ENCODE measurements at places on chromosomes 3 and 15.

- DNase-seq: no peak
Measured at GRCh38 chr15:31358957-31359701, 32.5 kb downstream of the KLF13 start.

DNA sequence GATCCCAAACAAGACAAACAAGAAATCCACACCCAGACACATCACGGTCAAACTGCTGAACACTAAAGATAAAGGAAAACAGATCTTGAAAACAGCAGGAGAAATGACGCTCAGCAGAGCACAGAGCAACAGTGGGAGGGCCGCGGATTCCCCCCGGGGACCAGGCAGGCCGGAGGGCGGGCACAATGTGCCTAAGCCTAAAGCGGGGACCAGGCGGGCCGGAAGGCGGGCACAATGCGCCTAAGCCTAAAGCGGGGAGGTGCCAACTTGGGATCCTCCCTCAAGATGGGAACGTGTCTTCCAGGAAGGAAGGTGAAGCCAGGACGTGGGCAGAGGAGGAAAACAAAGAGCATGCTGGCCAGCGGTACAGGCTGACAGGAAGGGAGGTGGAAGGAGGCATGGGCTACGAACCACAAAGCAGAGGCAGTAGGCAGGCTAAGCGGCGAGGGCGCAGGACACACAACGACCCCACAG lies 31.1 kb downstream of the CYFIP1 start:
- DNase-seq: peak; percentile 85

GRCh38 chr3:117628823-117629291 lies 919.3 kb downstream of the TUSC7 start:
- DNase-seq: peak; percentile 99

DNA sequence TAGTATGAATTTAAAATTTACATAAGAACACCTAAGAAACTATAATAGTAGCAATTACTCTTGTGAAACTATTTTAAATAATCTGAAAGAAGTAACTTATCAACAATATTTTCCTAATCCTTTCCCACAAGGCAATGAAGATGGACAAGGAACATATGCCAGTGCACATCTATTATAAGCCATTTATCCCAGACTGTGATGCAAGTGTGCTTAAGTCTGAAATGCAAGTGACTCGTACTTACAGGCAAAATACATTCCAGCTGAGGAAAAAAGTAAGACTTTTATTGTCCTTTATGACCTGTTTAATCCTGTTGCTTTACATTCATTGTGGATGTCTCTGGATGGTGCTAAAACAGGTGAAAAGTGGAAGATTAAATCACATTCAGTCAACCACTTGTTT lies 709.4 kb downstream of the ZNF385D start:
- DNase-seq: no peak

- no peak for DNase-seq
Measured at GRCh38 chr15:52186651-52187486, 4.3 kb downstream of the GNB5 start.

- no peak for DNase-seq
Measured at GRCh38 chr3:143628971-143629370, 219.3 kb downstream of the SLC9A9 start.

GRCh38 chr15:35630532-35630931 lies 84.6 kb upstream of the DPH6 start:
- no peak for DNase-seq

- DNase-seq: no peak
Measured at GRCh38 chr3:7447197-7447769, 586.4 kb downstream of the GRM7 start.

DNA sequence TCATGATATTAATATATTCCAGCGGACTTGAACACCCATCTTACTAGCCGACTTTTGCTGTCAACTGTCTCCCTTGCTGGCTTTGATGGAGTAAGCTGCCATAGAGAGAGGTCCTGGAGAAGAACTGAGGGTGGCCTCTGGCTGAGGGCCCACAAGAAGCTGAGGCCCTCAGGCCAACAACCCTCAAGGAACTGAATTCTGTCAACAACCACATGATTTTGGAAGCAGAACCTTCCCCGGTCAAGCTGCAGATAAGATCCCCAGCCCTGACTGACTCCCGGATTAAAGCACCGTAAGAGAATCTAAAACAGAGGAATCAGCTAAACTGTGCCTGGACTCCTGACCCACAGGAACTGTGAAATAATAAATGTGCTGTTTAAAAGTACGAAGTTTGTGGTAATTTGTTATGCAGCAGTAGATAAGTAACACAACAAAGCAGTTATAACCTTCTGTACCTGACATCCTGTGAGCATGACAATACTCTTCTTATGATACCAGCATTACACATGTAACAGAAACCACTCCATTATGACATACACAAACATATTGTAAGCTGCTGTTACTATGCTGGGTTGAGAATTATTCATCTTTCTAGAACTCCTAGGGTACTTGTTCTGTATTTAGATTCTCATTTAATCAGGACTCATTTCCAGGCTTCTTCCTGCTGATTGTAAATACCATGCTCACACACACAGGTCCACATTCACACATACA lies 66.2 kb downstream of the HES1 start:
- no peak for DNase-seq

DNA sequence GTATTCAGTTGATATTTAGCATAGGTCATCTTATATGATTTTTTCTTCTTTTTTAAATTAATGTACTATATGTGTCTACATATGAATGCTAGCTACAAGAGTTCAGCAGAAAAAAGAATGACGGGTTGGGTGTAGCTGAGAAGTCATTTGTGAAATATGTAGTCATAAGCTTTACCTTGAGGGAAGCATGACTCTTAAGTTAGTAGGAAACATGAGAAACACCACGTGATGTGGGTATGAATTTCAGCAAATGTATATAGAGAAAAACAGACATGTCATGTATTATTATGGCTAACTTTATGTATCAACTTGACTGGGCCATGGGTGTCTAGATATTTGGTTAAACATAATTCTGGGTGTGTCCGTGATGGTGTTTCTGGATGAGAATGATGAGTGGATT lies 125.0 kb downstream of the RAP2B start:
- DNase-seq: no peak

DNA sequence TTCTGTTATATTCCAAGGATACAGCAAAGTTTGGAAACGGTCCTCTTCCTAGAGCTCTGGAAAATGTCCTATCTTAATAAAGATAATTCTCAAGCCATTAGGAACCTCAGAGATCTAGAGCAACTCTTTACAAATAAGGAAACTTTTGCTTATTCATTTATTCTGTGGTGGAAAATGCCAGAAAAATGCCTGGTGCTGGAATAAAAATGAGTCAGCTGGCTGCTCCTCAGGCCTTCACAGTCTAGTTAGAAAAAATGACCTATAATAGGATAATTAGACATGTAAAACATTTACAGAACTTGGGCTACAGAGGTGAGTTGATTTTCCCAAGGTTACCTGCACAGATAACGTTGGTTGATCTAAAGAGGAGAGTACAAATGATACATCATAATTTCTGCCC lies 372.5 kb downstream of the NLGN1 start:
- no peak for DNase-seq

DNA sequence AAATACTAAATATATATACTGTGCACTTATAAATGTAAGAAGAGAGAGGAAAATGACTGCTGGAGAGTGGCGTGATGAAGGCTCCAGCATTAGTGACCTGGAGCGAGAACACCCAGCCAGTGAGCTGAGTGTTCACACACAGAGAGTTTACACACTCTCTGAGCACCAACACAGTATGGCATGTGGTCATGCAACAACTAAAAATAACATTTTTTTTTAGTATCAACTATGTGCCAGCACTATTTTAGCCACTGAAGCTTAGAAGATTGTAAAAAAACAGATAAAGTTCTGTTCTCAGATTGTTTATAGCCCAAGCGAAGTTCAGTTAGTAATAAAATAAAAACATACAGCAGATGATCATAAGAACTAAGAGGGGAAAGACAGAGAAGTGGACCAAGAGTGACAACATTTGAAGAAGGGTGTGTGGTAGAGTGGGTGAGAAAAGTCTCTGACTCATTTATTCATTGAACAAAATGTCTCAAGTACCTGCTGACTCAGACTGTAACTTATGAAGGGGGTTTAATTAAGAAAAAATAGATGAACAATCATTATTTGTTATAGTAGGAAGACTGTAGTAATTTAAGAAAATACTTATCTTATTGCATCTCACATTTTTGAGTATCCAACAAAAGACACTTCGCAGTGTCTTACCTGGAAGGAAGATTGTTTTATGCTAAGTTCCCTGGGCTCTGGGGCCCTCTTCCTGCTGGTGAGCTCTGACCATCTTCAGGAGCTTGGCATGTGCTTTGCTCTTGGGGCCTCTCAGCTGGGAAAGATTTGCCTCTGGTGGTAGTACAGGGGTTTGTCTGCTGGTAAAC lies 43.8 kb downstream of the GAP43 start:
- no peak for DNase-seq

DNA sequence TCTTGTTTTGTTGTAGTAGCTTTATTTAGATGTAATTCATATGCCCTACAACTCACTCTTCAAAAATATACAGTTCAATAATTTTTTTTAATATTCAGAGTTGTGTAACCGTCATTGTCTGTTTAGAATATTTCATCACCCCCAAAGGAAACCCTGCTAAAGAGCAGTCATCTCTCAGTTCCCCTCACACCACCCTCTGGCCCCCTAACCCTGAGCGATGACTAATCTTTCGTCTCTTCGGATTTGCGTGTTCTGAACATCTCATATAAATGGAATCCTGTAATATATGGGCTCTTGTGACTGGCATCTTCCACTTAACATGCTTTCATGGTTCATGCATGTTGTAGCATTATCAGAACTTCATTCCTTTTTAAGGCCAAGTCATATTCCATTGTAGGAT lies 183.8 kb downstream of the ATG7 start:
- no peak for DNase-seq

GRCh38 chr15:90645873-90646575 lies 71.1 kb upstream of the BLM start:
- DNase-seq: no peak

- no peak for DNase-seq
Measured at GRCh38 chr3:100333970-100334487, 528 bp upstream of the NIT2 start.

DNA sequence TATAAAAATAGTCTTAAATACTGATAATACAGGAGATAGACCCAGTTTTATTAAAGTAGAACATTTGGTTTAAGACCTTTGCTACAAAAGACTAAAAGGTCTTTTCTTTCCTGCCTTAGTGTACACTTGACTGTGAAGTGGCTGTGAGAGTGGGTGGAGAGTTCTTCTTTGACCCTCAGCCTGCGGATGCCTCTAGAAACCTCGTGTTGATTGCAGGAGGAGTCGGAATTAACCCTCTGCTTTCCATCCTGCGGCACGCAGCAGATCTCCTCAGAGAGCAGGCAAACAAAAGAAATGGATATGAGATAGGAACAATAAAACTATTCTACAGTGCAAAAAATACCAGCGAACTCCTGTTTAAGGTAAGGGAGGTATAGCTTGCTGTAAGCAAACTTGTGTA lies 36.5 kb downstream of the OXNAD1 start:
- no peak for DNase-seq

DNA sequence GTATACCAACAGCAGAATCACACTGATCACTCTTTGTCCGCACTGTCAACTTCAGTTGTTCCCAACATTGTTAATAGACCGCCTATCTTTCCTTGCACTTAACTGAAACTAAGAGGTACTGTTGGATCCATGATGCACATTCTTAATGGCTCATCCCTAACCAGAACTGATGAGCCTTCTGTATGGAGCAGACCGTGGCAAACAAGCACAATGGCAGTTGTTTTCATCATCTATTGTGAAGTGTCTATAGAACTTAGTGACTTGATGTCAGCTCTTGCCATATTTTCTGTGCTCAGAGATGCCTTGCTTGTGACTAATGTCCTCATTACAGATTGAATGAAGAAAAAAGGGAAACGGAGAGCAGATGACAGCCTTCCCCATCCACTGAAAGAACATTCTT lies 347.4 kb downstream of the NLGN1 start:
- no peak for DNase-seq

GRCh38 chr3:152961323-152961722 lies 126.4 kb downstream of the P2RY1 start:
- DNase-seq: peak; percentile 48

GRCh38 chr3:123790254-123791072 lies 93.7 kb downstream of the MYLK start:
- DNase-seq: no peak

GRCh38 chr3:15316998-15317435 lies 15.4 kb downstream of the SH3BP5 start:
- no peak for DNase-seq

DNA sequence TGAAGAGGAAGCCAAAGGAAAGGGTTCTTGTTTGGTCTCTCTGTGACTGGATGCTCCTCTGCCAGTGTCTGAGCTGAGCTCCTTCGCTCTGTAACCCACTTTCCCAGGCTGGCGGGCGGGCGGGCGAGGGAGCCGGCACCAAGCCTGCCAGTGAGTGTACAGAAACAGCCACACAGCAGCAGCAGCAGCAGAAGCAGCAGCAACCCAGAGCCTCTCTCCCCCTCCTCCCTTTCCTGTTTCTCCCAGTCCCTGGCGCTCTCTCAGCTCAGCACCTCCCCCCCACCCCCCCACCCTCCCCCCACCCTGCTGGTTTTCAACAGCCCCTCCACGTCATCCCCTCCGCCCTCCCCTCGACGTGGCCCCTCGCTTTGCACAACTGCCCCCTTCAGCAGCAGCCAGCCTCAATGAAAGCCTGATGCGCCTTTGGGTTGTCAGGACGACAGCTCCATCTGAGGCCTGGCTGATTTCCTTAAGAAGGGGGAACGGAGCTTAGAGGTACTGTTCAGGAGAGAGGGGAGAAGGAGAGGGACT lies at the start of gene LSAMP:
Gene LSAMP, minus strand, starts transcription at position 177 of the 531 bp plus-strand sequence.
- DNase-seq: peak; percentile 40

DNA sequence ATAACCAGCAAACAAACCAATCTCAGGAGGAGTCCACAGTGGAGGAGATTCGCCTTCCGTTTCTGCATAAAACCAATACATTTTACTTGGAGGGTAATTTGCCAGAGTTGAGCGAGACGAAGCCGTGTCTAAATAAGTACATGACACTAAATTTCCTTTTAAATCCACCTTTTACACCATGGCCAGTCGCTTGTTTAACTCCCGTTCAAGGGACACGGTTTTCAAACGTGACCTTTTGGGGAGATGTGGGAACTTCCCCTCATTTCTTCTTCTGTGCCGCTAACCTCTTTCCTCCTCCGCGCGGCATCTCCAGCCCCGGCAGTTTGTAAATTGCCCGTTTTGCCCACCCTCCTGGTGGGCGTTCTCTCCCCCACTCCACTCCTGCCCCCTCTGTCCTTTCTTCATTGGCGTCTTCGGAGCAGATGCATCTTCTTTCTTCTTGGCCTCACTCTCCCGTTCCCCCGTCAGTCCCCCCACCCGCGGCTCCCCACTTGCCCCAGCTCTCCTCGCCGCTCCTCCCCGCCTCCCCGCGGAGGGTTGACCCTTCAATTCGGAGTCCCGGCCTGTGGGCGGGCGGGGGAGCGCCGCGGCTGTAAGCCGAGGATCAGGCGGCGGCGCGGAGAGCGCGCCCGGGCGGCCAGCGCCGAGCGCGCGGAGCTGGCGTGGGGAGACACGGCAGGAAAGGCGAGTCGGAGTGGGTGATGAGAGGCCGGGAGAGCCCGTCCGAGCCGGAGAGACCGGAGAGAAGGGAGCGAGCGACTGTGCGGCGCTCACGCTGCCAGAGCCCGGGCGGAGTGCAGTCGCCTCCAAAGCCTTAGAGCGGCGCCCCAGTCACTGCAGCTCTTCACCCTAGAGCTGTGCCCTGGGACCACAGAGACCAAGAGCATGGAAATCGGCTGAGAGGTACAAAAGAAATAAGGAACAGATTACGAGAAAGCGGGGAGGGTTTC lies at the start of gene NLGN1:
Gene NLGN1, plus strand, starts transcription at position 584 of the 950 bp plus-strand sequence.
- DNase-seq: peak; percentile 80

- DNase-seq: no peak
Measured at GRCh38 chr3:178680037-178680436, 143.8 kb downstream of the KCNMB2 start.

Measured in COR-L47 (cell line).